ENCODE measurements at places on chromosomes 11 and 22. TPM values are rescaled to one million over a fixed set of nuclear protein-coding genes. Genes with fewer than 3 reads are reported as not detected.

GRCh38 chr22:47547881-47548650 lies 785.6 kb downstream of the TBC1D22A start:
- no peaks in the 10 kb centered on the region for H3K27me3 ChIP-seq
- no peaks in the 10 kb centered on the region for H3K36me3 ChIP-seq
- H3K27ac ChIP-seq = no peak overlapping the region
- no peaks in the 10 kb centered on the region for H3K4me1 ChIP-seq
- no peak overlapping the region for H3K4me3 ChIP-seq
- no peak for DNase-seq

DNA sequence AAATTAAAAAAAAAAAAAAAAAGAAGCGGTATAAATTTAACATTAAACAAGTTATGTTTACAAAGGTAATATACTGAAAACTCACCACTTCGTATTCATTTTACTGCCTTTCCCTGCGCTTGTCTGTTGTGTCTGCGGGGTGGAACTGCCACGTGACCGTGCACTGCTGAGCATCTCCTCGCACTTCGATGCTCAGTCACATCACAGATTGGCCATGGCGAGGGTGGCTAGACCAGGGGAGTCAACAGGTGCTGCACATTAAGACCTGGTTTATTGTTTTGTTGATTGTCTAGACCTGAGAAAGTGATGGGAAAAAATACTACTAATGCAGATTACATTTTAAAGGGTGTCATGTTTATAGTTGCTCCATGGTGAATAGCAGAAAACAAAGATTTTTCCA lies 22.8 kb upstream of the TUB start:
- no peaks in the 10 kb centered on the region for H3K4me1 ChIP-seq
- H3K4me3 ChIP-seq = no peak overlapping the region
- H3K36me3 ChIP-seq = no peaks in the 10 kb centered on the region
- no peaks in the 10 kb centered on the region for H3K27me3 ChIP-seq
- no peak for DNase-seq

GRCh38 chr11:10319702-10320558 lies 15.1 kb downstream of the ADM start:
- no peak overlapping the region for H3K4me3 ChIP-seq
- DNase-seq = no peak
- H3K36me3 ChIP-seq = no peaks in the 10 kb centered on the region

DNA sequence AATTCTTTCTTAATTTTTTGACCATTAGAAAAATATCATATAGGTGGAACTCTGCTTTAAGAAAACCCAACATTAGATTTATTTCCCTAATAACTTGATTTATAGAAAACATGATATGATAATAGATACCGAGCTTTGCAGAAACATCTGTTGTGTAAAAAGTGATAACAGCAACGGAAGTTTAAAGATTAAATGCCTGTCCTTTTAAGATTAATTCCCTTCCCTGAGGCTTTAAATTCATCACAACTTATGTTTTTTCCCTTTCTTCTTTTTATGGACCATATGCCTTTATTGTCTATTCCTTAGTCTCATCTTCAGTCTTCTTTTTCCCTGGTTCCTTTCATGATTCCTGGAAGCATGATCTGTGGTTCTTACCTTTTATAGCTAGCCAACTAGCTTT lies 1.9 kb downstream of the USP47 start:
- no peak for DNase-seq
- H3K4me1 ChIP-seq = peaks cover 30% of the 10 kb centered on the region
- H3K36me3 ChIP-seq = no peaks in the 10 kb centered on the region
- peak overlapping the region; percentile 96 for H3K27ac ChIP-seq
- no peak overlapping the region for H3K4me3 ChIP-seq
- no peaks in the 10 kb centered on the region for H3K27me3 ChIP-seq

DNA sequence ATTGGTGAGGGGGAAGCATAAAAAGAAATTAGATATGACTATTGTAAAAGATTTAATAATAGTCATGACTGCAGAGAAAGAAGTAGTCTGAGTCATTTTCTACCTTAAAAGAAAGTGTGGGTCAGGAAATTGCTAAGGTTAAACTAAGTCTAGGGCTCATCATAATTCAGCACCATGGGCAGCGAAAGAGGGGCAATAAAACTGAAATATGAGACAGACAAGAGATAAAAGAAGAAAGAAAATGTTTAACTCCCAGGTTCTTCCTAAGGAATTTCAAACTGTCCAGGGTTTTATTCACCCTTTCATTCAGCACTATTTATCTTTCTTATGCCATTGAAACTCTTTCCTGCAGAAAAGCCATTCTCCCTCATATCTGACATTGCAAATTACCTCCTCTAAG lies 114.4 kb upstream of the API5 start:
- H3K4me1 ChIP-seq = no peaks in the 10 kb centered on the region
- no peaks in the 10 kb centered on the region for H3K27me3 ChIP-seq
- no peak for DNase-seq
- H3K27ac ChIP-seq = no peak overlapping the region
- no peak overlapping the region for H3K4me3 ChIP-seq
- H3K36me3 ChIP-seq = no peaks in the 10 kb centered on the region

DNA sequence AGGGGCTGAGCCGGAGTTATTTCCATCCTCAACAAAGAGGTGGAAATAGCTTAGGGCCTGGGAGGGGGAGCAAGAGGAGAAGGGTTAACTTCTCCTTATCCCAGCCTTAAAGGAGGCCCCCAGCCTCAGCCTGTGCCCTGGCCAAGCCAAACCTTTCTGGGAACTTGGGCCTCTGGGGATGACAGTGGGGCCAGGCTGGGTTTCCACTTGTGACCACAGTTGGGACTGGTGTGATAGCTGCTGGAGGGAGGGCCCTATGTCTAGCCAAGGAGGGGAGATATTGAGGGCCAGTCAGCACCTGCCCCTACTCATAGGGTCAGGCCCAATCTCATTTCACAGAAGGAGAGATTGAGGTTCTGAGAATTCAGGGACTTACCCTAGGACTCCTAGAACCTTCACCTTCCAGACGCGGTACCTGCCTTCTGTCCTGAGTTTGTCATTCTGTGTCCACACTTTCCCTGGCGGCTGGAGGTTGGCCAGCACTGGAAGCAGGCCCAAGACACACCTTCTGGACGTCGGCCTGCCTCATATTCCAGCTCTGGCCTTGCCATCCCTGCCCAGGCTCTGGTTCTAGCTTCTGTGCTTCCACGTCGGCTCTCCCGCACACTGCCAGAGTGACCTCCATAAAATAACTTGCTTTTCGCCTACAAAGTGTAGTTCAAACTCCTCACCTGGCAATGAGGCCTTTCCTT lies 3.1 kb downstream of the RELT start:
- H3K27me3 ChIP-seq = no peaks in the 10 kb centered on the region
- no peak overlapping the region for H3K27ac ChIP-seq
- DNase-seq = no peak
- peaks cover 49% of the 10 kb centered on the region for H3K4me1 ChIP-seq
- H3K36me3 ChIP-seq = no peaks in the 10 kb centered on the region

GRCh38 chr11:364991-365725 lies 4.1 kb upstream of the B4GALNT4 start:
- H3K27me3 ChIP-seq = no peaks in the 10 kb centered on the region
- H3K4me3 ChIP-seq = no peak overlapping the region
- no peaks in the 10 kb centered on the region for H3K36me3 ChIP-seq
- peaks cover 7% of the 10 kb centered on the region for H3K4me1 ChIP-seq
- no peak overlapping the region for H3K27ac ChIP-seq

NECTIN1 gene
- total RNA-seq = 23.6 TPM

TRIM51 gene
- total RNA-seq = not detected

- DNase-seq = no peak
- no peaks in the 10 kb centered on the region for H3K27me3 ChIP-seq
- no peak overlapping the region for H3K4me3 ChIP-seq
- no peaks in the 10 kb centered on the region for H3K4me1 ChIP-seq
Observed at GRCh38 chr11:82523141-82523540, 210.5 kb downstream of the FAM181B start.

GRCh38 chr11:83122050-83122449 lies 34.9 kb upstream of the PCF11 start:
- no peak for DNase-seq
- no peaks in the 10 kb centered on the region for H3K36me3 ChIP-seq

- no peaks in the 10 kb centered on the region for H3K27me3 ChIP-seq
- H3K4me1 ChIP-seq = peaks cover 14% of the 10 kb centered on the region
- no peak overlapping the region for H3K27ac ChIP-seq
- H3K4me3 ChIP-seq = no peak overlapping the region
Observed at GRCh38 chr11:27460158-27460978, 12.2 kb downstream of the LGR4 start.

GRCh38 chr11:113197446-113197845 lies 116.9 kb upstream of the TTC12 start:
- peaks cover 10% of the 10 kb centered on the region for H3K4me1 ChIP-seq
- no peak for DNase-seq
- H3K27ac ChIP-seq = no peak overlapping the region
- no peaks in the 10 kb centered on the region for H3K36me3 ChIP-seq
- H3K4me3 ChIP-seq = no peak overlapping the region

DNA sequence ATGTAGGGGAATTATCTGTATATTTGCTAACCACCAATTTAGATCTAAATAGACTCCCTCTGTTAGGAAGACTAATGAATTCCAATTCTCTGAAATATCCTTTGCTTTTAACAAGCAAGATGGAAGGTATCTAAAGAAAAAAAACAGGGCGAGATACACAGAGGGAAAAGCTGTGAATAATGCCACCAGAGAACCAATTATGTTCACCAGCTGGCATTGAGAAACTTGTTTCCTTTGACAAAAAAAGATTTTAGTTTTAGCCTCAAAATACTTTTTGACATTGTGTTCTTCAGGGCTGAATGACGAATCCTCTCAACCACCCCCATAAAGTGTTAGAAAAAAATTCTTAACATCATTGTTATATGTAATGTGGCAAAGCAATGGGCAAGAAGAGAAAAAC lies 19.0 kb downstream of the HTR3B start:
- no peak overlapping the region for H3K27ac ChIP-seq
- H3K27me3 ChIP-seq = no peaks in the 10 kb centered on the region
- no peaks in the 10 kb centered on the region for H3K4me1 ChIP-seq
- DNase-seq = no peak
- H3K36me3 ChIP-seq = no peaks in the 10 kb centered on the region

GRCh38 chr22:37122598-37123180 lies 13.2 kb upstream of the TMPRSS6 start:
- no peaks in the 10 kb centered on the region for H3K27me3 ChIP-seq
- no peaks in the 10 kb centered on the region for H3K4me1 ChIP-seq
- H3K36me3 ChIP-seq = no peaks in the 10 kb centered on the region
- DNase-seq = no peak
- no peak overlapping the region for H3K4me3 ChIP-seq
- peak overlapping the region; percentile 60 for H3K27ac ChIP-seq

- H3K4me3 ChIP-seq = no peak overlapping the region
- H3K36me3 ChIP-seq = no peaks in the 10 kb centered on the region
- no peaks in the 10 kb centered on the region for H3K4me1 ChIP-seq
- no peak overlapping the region for H3K27ac ChIP-seq
- no peaks in the 10 kb centered on the region for H3K27me3 ChIP-seq
Observed at GRCh38 chr11:122048401-122048800, 67.6 kb downstream of the BLID start.

DNA sequence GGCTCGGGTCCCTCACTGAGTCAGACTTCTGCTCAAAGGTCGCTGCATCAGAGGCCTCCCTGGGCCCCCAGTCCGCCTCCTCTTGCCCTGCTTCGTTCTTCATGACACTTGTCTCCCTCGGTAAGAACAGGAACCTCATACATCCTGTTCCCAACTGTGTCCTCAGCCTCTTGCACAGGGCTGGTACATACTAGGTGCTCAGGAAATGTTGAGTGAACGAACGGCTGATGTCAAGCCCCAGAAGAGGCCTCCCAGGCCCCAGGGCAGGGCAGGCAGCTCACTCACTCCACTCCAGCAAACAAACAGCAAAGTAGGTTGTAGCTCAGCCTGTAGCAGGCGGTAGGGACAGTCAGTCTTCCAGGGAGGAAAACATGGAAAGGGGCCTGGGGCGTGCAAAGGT lies 17.2 kb downstream of the SYNGR1 start:
- H3K36me3 ChIP-seq = no peaks in the 10 kb centered on the region
- no peaks in the 10 kb centered on the region for H3K4me1 ChIP-seq
- DNase-seq = no peak

Measured in Peyer's patch (tissue), 4 donors.